Activated T-helper 2 cell treated with anti-CD3 and anti-CD28 coated beads, Interferon-gamma antibody, Interleukin-2, Interleukin-4, amounts not matched to agents 10 μg/mL and 5 μg/mL and 100 μg/mL, durations not matched to agents 14 hours and 24 hours and 36 hours (primary cell): ENCODE measurements at places on chromosomes 11 and 22. TPM values are rescaled to one million over a fixed set of nuclear protein-coding genes. Genes with fewer than 3 reads are reported as not detected.

- DNase-seq, result no peak
- no peaks in the 10 kb centered on the region for H3K36me3 ChIP-seq
- no peak overlapping the region for H3K4me3 ChIP-seq
- peaks cover 3% of the 10 kb centered on the region for H3K4me1 ChIP-seq
- H3K27me3 ChIP-seq, result no peaks in the 10 kb centered on the region
- H3K27ac ChIP-seq, result no peak overlapping the region
Observed at GRCh38 chr11:16805938-16806337, 67.5 kb downstream of the C11orf58 start.

DNA sequence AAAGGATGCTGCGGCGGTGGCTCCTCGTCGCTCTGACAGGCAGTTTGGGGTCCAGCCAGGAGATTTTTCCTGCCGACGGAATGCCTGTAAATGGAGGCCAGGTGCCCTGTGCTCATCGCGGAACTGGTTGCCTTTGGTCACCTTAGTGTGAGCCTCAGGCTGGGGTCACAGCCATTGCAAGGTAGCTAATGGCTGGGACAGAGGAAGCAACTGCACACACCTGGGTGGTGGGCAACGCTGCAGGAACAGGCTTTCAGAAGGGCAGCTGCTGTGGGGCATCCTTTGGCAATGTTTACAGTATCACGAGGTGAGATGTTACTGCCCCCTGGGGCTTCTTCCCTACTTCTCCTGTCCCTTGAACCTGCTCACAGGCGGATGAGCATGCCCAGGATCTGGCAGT, 205.5 kb downstream of the GRIK4 start:
- DNase-seq, result no peak
- H3K4me3 ChIP-seq, result no peak overlapping the region
- no peak overlapping the region for H3K27ac ChIP-seq
- H3K4me1 ChIP-seq, result peaks cover 7% of the 10 kb centered on the region
- H3K36me3 ChIP-seq, result no peaks in the 10 kb centered on the region
- H3K27me3 ChIP-seq, result peaks cover 7% of the 10 kb centered on the region

GRCh38 chr11:108221911-108222573, 396 bp downstream of the NPAT start:
- DNase-seq, result peak; percentile 18
- H3K36me3 ChIP-seq, result peaks cover 34% of the 10 kb centered on the region
- no peak overlapping the region for H3K27ac ChIP-seq
- H3K27me3 ChIP-seq, result no peaks in the 10 kb centered on the region

DNA sequence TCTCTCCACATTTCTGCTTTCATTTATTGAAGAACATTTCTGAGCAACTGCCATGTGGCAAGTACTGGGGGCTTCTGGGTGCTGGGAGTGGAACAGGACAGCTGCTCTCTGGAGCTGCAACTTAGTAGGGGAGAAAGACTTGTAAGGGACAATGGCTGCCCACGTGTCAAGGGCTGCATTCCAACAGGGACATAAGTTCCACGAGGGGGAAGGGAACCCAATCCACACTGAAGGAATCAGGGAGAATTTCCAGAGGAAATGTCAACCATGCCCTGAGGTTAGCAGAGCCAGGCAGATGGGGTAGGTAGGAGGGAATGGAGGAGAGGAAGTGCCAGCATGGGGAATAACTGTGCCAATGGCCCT, 1.7 kb downstream of the MAPK8IP2 start:
- H3K27ac ChIP-seq, result no peak overlapping the region
- H3K4me1 ChIP-seq, result peaks cover 2% of the 10 kb centered on the region
- peaks cover 46% of the 10 kb centered on the region for H3K27me3 ChIP-seq
- no peaks in the 10 kb centered on the region for H3K36me3 ChIP-seq
- no peak for DNase-seq

- H3K36me3 ChIP-seq, result peaks cover 23% of the 10 kb centered on the region
- no peak for DNase-seq
- H3K27me3 ChIP-seq, result no peaks in the 10 kb centered on the region
- peak overlapping the region; percentile 89 for H3K4me3 ChIP-seq
Observed at GRCh38 chr11:106021181-106021966, 666 bp downstream of the MSANTD4 start.

- peaks cover 35% of the 10 kb centered on the region for H3K27me3 ChIP-seq
- H3K27ac ChIP-seq, result no peak overlapping the region
- H3K4me3 ChIP-seq, result no peak overlapping the region
- DNase-seq, result no peak
Observed at GRCh38 chr11:43866520-43866919, 14.1 kb upstream of the ALKBH3 start.

C1QTNF5 gene
- total RNA-seq, result not detected in 2 replicates

DMC1 gene
- 10.8 and 13.6 TPM in 2 replicates for total RNA-seq

SERPIND1 gene
- total RNA-seq, result not detected in 2 replicates

XRCC6 gene
- total RNA-seq, result 420 and 421 TPM in 2 replicates
